Lung microvascular endothelial cell (primary cell): ENCODE measurements at places on chromosomes 3 and 15. TPM values are rescaled to one million over a fixed set of nuclear protein-coding genes. Genes with fewer than 3 reads are reported as not detected.

ZNF620 gene
- 3.5 and 6.5 TPM in 2 replicates for total RNA-seq

CD80 gene
- total RNA-seq = under 0.01 TPM in 1 of 2 replicates, not detected in the other

SMARCC1 gene
- total RNA-seq = 24.0 and 27.0 TPM in 2 replicates

AHSG gene
- not detected in 2 replicates for total RNA-seq

OCA2 gene
- not detected in 2 replicates for total RNA-seq

TRH gene
- not detected in 2 replicates for total RNA-seq

SLC9C1 gene
- total RNA-seq = under 0.01 TPM in 2 replicates

PCOLCE2 gene
- total RNA-seq = not detected in 2 replicates

LIPH gene
- total RNA-seq = not detected in 2 replicates

GPR149 gene
- total RNA-seq = not detected in 2 replicates

PODXL2 gene
- total RNA-seq = 0.60 and 1.3 TPM in 2 replicates

PLSCR4 gene
- total RNA-seq = 494 and 1,169 TPM in 2 replicates

UNC13C gene
- not detected in 2 replicates for total RNA-seq

NOX5 gene
- under 0.01 TPM in 1 of 2 replicates, not detected in the other for total RNA-seq

TICRR gene
- total RNA-seq = 0.40 and 1.5 TPM in 2 replicates

RTP3 gene
- not detected in 2 replicates for total RNA-seq

KBTBD8 gene
- 1.5 and 2.4 TPM in 2 replicates for total RNA-seq

WDR72 gene
- total RNA-seq = not detected in 2 replicates

MEIS2 gene
- total RNA-seq = 16.6 and 17.3 TPM in 2 replicates

OSTN gene
- not detected in 2 replicates for total RNA-seq

KNG1 gene
- total RNA-seq = not detected in 2 replicates

NXPE3 gene
- total RNA-seq = 6.3 and 6.5 TPM in 2 replicates
